GM19239 (cell line): ENCODE measurements at places on chromosomes 2 and 18.
A peak's percentile ranks its signal among the peaks of the same experiment; 100 is the strongest.

DNA sequence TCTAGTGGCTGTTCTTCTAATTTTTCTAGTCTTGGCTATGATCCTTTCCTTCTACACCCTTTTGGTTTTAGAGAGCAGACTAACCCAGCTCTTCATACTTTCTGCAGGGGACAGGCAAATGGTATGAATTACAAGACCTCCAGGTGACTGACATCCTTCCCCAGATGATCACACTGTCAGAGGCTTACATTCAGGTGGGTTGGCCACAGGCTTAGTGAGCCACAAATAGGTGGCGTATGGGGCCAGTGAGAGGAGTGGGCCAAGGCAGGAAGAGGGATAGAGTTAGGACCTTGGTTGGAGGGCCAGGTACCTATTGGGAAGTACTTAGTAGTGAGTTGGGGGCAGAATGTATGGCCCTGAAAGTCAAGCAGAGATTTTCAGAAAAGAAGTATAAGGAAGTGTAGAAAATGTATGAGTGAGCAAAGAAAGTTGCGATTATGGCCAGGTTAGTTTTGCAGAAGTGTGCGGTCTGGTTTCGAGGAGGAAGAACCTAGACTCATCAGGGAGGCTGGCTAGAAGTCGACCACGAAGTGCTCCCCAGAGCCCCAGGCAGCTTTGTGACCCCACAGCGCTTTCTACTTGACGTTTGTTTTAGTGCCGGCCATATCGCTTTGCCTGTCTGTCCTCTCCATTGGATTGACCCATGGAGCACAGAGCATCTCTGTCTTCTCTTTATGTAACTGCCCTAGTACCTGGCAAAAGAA, 20.0 kb downstream of the SFTPB start:
- no peak for DNase-seq

GRCh38 chr2:217897091-217897715, 105.6 kb downstream of the TNS1 start:
- DNase-seq: no peak

GRCh38 chr18:54774981-54775665, 53.2 kb upstream of the RAB27B start:
- DNase-seq: no peak

- DNase-seq: peak; percentile 22
These were observed 84.9 kb upstream of the EPB41L3 start for GRCh38 chr18:5628512-5629255.

GRCh38 chr2:47725808-47726207, 57.1 kb upstream of the MSH6 start:
- no peak for DNase-seq

- no peak for DNase-seq
These were observed 50.5 kb downstream of the TMEM18 start for GRCh38 chr2:626491-627339.

DNA sequence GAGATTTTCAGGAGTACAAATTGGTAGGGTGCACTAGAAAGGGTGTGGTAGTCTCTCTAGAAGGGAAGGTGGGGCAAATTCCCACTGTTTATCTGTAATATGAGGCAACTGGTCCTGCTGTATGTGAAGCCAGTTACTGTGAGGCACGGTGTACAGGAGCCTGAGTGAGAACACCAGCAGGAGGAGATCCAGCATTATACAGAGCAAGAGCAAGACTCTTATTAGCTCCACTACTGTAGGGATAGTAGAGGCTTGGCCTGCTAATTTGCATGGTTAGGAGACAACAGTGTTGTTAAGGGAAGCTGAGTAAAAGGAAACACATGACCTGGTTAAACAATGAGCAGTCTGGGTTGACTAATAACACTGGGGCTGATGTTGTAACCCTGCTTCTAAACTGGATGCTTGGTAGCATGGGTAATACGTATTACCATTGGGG, 76.3 kb upstream of the WDSUB1 start:
- no peak for DNase-seq

DNA sequence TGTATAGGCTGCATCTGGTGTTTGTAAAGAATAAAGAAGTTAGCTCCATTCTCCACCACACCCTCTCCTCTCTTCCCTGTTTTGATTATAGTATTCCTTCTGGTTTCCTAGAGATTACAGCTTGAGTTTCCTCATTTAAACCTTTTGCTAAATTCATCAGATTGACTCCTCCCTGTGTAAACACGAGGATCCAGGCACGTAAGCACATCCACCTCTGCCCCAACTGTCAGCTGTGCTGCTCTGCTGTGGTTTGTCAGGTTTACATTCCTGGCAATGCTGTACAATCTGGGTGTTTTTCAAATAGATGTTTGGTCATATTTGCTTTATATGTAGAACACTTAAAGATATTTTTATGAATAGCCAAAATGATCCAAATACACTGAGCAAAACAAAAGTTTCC, 302.8 kb downstream of the PTGR3 start:
- no peak for DNase-seq

GRCh38 chr18:23237524-23238151, 102.4 kb downstream of the CABLES1 start:
- DNase-seq: peak; percentile 54

DNA sequence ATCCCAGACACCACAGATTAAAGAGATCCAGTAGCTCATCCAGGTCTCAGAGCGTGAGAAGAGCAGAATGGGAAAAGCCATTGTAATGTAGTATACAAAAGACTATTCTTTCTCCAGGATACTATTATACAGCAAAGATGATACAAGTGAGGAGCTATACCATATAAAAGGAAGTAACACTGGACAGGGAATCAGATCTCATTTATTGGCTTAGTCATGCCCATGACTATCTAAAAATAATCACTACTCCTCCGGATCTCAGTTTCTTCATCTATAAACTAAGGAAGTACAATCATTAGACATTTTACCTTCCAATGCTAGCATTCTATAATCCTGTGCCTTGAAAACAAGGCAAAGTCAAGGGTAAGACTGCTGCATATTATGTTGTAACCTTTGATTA, 19.4 kb downstream of the KRCC1 start:
- DNase-seq: no peak

- DNase-seq: peak; percentile 94
These were observed 89.4 kb downstream of the DGKD start for GRCh38 chr2:233443511-233444183.

DNA sequence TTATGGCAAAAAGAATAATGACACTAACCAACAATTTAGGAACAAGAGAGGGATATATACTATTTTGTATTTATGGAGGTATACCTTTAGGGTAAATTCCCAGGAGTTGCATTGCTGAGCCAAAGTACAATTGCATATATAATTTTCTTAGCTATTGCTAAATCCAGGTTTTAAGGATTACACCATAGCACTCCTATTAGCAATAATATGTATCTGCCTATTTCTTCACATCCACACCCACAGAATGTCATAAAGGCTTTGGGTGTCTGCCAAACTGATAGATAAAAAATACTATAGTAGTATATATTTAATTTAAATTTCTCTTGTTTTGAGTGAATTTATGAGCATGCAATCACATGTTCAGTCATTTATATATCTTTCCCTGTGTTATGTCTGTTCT, 11.5 kb upstream of the SERPINB13 start:
- DNase-seq: no peak

- no peak for DNase-seq
These were observed 196.0 kb downstream of the ZEB2 start for GRCh38 chr2:144323946-144324345.

DNA sequence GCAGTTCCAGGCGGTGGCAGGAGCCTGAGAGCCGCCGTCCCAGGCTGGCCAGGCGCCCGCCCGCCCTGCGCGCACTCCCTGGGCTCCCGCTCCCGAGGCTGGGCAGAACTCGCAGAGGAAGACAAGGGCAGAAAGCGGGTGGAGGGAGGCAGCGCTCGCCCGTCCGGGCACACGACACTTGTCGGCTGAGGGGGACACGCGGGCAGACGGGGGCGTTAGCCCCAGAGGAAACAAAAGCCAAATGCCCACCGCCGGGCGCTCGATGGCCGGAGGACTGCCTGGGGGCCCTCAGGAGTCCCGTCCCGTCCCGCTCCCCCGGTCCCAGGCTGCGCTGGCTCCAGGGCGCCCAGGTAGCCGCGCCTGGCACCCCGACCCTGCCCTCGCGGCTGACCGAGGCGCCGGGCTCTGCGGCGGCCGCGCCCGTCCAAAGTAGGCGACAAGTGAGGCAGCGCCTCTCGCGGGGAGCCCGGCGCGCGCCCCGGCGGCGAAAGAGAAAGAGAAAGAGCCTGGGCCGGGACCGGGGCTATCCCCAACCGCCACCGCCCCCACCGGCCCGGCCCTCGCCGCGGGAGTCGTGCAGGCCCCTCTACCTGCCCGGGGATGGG, 491 bp downstream of the L3MBTL4 start:
- peak; percentile 88 for DNase-seq

DNA sequence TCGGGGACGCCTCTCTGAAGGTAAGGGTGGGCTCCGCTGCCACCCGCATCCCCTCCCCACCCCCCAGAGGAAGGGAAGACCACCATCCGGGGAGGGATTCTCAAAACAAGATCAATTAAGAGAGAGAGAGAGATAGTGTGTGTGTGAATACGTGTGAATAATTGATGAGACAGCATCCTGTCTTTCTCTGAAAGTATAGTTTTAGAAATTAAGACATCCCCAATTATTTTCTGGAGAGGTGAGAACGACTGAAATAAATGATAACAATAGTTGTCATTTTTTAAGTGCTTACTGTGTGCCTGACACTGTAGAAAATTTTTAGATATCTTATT, 751 bp downstream of the IL18R1 start:
- DNase-seq: no peak

- DNase-seq: peak; percentile 24
These were observed 33.4 kb downstream of the XRCC5 start for GRCh38 chr2:216142540-216142939.

GRCh38 chr2:128533101-128533500, 214.4 kb upstream of the HS6ST1 start:
- no peak for DNase-seq

DNA sequence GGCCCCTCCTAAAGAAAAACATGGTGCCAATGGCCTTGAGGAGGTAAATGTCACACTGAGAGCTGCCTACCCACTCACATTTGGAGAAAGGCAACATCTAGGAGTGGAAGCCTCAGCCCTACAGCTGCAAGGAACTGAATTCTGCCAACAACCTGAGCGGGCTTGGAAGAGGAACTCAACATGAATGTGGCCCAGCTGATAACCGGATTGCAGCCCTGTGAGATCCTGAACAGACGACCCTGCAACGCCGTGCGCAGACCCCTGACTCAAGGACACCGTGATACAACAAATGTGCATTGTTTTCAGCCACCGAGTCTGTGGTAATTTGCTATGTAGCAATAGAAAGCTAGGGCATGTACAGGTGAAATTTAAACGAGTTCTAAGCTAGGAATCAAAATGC, 99.4 kb downstream of the MYOM1 start:
- no peak for DNase-seq

DNA sequence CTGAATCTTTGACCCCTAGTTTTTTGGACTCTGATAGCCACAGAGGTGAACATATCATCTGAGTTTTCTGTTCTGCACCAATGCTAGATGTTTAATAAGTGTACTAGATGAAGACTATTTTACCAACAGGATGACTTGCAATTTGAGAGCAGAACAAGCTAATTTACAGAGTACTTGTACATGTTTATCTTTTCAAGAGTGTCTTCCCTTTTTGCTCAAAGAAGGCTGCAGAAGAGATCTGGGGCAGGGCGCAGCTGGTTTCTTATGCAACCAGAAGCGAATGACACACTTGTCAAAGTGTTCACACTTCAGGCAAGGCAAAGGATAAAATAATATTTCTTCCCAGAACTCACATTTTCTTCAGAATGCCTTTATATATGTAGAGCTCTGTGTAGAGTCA, 86.0 kb downstream of the VWA3B start:
- no peak for DNase-seq

- no peak for DNase-seq
These were observed 680.7 kb downstream of the EPHA4 start for GRCh38 chr2:220891405-220891804.

GRCh38 chr2:207683879-207684627, 27.4 kb upstream of the CCNYL1 start:
- DNase-seq: no peak

GRCh38 chr2:3204031-3204821, 173.4 kb downstream of the EIPR1 start:
- no peak for DNase-seq

DNA sequence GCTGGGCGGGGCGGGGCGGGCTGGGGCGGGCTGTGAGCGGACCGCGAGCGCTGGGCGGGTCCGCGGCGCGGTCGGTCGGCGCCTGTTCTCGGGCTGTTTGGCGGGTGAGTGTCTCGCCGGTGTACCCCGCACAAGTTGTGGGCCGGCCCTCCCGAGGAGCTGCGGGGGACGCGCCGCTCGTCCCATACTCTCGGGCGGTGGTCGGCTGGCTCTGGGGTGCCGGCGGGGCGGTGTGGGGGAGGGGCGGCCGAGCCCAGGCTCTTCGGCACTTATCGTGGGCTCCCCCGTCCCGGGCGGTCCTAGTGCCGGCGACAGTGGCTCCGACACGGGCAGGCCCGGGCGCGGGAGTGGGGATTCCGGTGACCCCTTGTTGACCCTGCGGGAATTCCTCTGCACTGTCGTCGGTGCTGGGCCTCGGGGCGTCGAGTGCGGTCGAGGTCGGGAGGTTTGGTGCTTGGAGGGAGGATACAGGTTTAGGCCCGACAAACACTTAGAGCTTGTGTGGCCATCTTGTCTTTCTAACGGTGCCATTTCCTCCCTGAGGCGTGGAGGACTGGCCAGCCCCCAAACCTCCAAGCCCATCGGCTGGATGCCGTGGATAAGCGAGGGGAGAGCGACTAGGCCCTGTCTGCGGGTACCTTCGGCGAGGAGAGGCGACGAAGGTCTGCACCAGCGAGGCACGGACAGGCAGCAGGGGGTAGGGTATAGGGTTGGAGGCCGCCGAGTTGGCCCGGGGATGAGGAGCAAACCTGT, at the start of gene SEPTIN2:
TSS of gene SEPTIN2 (plus strand) at position 47 of the 753 bp plus-strand sequence. CDS start 8,308 bp downstream, outside the sequence.
- DNase-seq: no peak

DNA sequence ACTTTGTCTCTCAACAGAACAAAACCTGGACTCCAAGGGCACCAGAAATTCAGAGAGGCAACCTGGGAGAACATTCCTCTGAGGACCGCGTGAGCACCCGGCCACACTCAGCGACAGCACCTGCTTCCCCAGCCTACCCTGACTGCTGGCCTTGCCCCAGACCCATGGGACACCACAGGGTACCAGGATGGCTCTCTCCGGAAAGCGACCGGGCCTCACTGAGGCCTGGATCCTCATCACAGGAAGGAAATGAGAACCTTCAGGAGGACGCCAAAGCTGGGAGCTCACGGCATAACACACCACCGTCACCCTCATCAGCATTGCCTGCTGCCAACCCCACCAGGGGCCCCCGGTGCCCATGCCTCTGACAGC, 38.9 kb downstream of the HS6ST1 start:
- DNase-seq: no peak

DNA sequence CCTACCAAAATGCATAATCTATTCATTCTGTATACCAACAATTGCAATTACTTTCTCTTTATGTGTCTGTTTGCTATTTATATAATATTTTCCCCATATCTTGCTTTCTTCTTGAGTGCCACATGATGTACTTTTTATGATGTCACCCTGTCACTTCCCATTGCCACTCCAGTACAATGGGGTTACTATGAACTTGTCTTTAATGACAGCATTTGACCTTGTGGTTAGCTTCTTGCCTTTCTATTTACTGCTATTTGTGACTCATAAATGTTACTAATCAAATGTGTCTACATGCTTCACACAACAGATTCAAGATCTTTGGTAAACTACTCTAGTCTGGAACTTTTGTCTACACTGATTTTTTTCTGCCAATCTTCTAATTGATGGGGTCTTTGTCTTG, 486.3 kb downstream of the NR4A2 start:
- DNase-seq: no peak
